Activated CD8-positive, alpha-beta memory T cell treated with anti-CD3 and anti-CD28 coated beads for 4 hours (primary cell): ENCODE measurements at places on chromosomes 5 and 9.

GRCh38 chr5:146107901-146108300, 2.5 kb upstream of the PLAC8L1 start:
- no peak for DNase-seq

- no peak for DNase-seq
These were observed 205.2 kb downstream of the NR3C1 start for GRCh38 chr5:143198332-143198731.

GRCh38 chr9:90665072-90665471, 22.4 kb upstream of the DIRAS2 start:
- DNase-seq = no peak

DNA sequence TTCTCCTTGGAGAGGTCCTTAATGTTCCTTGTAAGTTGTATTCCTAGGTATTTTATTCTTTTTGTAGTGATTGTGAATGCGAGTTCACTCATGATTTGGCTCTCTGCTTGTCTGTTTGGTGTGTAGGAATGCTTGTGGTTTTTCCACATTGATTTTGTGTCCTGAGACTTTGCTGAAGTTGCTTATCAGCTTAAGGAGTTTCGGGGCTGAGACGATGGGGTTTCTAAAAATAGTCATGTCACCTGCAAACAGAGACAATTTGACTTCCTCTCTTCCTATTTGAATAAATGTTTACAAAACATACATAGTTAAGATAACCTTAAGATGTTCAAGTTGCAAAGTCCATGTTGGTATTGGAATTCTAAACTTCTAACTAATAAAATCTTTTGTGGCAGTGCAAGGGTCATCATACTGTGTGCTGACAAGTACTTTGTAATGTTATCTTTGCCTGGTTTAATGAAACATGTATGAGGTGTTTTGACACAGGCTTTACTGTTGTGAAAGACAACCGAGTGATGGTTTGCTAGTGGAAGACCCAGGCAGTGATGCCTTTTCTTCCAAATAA, 286.2 kb downstream of the MRPS30 start:
- no peak for DNase-seq

DNA sequence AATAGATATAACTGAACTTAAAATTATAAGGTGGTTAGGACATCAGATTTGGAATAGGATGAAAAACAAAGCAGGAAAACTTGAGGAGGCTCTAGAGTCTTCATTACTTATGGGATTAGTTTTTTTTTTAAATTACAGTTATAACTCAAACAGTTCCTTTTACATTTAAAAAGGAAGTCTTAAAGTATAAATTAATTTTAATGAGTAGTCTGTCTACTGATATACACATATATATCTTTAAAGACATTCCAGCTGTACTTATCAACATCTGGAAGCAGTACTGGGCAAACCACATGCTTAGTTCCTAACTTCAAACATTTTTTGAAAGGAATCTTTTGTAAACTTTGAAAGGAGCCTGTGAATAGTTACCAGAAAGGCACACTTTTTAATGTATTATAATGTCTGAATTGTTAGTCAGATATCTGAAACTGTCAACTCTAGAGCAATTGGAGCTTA, 6.0 kb downstream of the ACTBL2 start:
- DNase-seq = no peak

- DNase-seq = no peak
These were observed 514.8 kb downstream of the CDK5RAP2 start for GRCh38 chr9:120065151-120065550.

- no peak for DNase-seq
These were observed 127.2 kb upstream of the MARCHF11 start for GRCh38 chr5:16306812-16307211.
